ENCODE measurements at places on chromosomes 5 and 9.

GRCh38 chr9:81529556-81530193 is 159.7 kb downstream of the TLE1 start:
- DNase-seq, result no peak

DNA sequence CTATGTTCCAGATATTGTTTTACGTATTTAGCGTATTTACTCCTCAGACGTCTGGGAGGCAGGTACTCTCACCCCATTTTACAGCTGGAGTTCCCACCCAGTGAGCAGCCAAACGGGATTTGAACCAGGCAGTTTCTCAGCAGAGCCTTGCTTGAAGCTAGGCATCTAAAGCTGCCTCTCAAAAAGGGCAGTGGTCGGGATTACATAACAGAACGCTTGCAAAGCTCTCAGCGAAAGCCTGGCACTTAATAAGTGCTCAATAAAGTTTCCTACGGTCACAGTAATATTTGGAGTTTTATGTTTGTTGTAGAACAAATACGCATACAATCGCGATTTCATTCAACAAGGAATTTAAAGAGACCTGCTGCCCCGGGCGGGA is 286 bp upstream of the BSPRY start:
- DNase-seq, result no peak

GRCh38 chr5:60959156-60959555 is 14.2 kb downstream of the NDUFAF2 start:
- no peak for DNase-seq

GRCh38 chr9:7242126-7242525 is 484.4 kb downstream of the KDM4C start:
- no peak for DNase-seq

- no peak for DNase-seq
Observed at GRCh38 chr5:149647334-149647733, 66.0 kb downstream of the ARHGEF37 start.

DNA sequence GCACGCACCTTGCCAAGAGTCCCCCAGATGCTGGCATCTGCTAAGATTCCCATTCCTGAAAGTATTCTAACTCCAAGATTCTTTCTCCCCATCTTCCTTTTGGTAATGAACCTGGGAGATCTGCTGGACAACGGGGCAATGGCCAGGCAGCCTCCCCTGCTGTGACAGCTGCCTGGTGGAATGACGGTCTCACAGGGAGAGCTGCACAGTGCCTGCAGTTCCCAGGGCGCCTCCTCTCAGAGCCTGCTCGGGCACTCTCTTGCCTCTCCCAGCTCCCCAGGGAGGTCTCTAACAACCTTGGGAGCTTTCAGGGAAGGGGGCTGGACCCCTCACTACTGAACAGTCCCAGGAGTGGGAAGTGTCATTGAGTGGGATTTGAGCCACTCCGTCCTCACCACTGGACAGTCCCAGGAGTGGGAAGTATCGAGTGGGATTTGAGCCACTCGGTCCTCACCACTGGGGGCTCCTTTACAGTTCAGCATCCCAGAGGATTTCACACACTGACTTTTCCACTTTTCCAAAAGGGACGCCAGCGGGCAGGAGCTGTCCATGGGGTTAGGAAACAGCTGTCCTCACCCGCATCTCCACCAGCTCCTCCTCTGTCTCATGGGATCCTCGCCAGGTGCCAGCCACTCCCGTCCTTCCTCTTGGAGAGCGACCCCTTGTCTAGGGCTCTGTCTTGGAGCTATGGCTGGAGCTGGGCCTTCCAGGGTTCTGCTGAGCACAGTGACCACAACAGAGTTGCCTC is 65.7 kb downstream of the ADAMTS2 start:
- DNase-seq, result no peak

DNA sequence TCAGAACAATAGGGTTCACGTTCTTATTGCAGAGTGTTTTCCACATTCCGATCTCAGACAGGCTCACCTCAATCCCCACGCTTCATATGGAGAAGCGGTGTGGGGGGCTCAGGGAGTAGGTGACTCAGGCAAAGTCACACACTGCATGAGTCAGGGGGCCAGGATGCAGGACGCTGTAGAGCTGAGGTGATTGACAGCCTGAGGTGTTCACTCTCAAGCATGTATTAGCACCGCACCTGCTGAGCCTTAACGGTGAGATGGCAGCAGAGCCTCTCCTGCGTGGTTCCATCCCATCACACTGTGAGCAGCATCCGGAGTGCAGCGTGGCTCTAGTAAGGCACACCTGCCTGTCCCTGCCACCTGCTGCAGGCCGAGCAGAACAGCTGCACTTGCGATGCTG is 194.0 kb downstream of the IRX2 start:
- DNase-seq, result no peak

GRCh38 chr5:96517295-96517694 is 84.2 kb upstream of the PCSK1 start:
- DNase-seq, result no peak

DNA sequence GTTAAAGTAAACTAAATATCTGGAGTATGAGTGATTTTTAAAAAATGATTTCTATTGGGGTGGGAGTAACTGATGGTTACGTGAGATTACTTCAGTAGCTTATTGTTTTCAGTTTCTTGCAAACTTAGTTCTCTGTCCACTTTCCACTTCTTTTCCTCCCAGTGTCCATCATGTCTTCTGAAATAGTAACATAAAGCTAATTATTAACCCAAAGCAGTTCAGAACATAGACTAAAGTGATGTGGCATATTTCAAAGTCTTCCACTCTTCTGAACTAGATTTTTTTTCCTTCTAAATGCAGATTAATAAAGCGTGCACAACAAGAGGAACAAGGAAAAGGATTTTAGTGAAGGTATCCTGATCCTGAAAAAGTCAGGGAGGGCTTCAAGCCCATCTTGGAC is 114.1 kb downstream of the MAN2A1 start:
- DNase-seq, result no peak

DNA sequence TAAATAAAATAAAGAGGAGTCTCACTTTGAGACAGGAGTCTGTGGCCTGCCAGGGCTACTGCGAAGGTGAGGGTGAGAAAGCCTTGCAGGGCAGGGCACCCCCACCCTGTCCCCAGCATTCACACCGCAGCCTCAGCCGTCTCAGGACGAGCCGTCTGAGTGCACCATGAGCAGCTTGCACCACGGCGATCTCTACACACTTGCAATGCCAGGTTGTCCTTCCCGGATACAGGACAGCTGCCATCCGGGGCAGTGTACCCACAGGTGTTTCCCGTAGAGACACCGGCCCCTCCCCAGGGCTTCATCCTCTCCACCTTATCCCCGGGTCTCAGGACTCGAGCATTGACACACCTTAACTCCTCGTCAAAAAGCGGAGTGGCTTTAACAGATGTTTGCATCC is 43.3 kb downstream of the IRX2 start:
- no peak for DNase-seq

GRCh38 chr5:176492431-176492830 is 44.2 kb downstream of the FAF2 start:
- DNase-seq, result no peak

DNA sequence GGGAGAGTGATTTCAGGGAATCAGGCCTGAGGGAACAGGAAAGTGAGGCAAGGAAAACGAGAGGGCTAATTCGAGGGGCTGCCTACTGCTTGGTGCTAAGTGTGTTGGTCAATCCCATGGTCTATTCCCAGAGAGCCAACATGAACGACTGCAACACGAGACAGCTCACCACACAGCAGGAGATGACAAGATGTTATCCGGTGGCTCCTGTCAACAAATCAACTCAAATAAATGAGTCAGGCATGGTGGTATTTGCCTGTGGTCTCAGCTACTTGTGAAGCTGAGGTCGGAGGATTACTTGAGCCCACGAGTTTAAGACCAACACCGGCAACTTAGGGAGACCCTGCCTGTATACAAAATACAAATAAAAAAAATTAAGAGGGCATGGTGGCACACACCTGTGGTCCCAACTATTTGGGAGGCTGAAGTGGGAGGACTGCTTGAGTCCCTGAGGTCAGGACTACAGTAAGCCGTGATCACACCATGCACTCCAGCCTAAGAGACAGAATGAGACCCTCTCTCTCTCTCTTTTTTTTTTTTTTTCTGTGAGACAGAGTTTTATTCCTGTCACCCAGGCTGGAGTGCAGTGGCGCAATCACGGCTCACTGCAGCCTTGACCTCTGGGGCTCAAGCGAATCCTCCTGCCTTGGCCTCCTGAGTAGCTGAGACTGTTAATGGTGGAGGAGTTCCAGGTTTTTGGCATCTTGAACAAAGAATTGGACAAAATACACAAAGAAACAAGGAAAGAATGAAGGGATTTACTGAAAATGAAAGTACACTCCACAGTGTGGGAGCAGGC is 9.0 kb upstream of the FAF2 start:
- no peak for DNase-seq

DNA sequence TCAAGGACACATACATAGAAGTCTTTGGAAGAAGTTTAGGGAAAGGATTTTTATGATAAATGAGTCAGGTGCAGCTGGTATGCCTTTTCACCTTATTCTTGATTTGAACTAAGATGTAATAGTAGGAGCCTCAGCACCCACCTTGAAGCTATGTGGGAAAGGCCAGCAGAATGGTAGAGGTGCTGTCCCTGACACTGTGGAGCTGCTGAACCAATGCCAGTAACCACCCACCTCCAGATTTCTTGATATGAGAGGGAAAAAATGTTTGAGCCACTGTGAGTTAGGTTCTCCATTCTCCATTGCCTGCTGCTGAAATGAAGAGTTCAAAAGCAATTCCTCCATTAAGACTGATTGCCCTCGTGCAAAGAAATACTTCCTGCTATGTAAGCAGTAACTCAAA is 12.2 kb upstream of the HMGCR start:
- no peak for DNase-seq

DNA sequence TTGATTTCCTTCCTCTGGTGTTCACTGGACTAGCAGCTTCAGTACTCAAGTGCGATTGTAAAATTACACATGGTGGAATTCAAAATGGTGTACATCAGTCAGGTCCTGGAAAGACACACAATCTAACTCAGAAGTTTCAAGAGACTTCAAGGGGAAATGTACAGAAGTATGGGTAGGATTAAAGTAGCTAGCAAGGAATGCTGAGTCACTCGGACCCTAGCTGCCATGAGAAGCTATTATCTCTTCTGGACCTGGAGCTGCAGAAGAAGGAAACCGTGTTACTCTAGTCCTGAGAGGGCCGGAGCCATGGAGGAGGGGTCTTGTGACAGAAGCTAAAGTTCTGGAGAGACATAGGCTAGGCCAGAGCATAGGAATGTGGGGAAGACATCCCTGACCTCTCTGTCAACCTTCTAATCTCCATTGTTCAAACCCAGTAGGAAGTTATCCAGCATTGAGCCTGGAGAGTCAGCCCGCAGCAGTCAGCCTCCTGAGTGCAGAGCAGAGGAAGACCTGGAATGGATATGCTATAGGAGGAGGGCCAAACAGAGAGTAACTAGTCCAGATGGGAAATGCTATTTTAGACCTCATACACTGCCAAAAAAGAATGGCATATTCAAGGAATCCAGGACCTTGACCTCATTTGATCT is 84.3 kb downstream of the GHR start:
- DNase-seq, result no peak

GRCh38 chr5:51958473-51958872 is 575.2 kb downstream of the ISL1 start:
- DNase-seq, result no peak

GRCh38 chr5:181059297-181060230 is 19.5 kb downstream of the BTNL9 start:
- DNase-seq, result no peak

- DNase-seq, result no peak
Observed at GRCh38 chr9:85298499-85298898, 443.3 kb downstream of the AGTPBP1 start.

- no peak for DNase-seq
Observed at GRCh38 chr5:1401536-1402138, 43.6 kb downstream of the SLC6A3 start.

GRCh38 chr5:122701640-122702523 is 73.0 kb upstream of the SNX2 start:
- DNase-seq, result no peak

- DNase-seq, result no peak
Observed at GRCh38 chr5:67094476-67095300, 101.9 kb downstream of the CD180 start.

Measured in stimulated activated CD4-positive, alpha-beta T cell treated with anti-CD3 and anti-CD28 coated beads, Interleukin-4, amount 100 ng/mL, for 1 hour (primary cell).